Spleen (tissue), 13 donors: ENCODE measurements at places on chromosomes 4 and X. TPM values are rescaled to one million over a fixed set of nuclear protein-coding genes. Genes with fewer than 3 reads are reported as not detected.

Gene CFI
- polyA plus RNA-seq = 21.7 TPM

Gene ATP1B4
- polyA plus RNA-seq = not detected

- no peak for DNase-seq
- no peak overlapping the region for H3K27ac ChIP-seq
- H3K27me3 ChIP-seq = no peaks in the 10 kb centered on the region
Observed at GRCh38 chr4:57378766-57379165, 268.6 kb upstream of the IGFBP7 start.

DNA sequence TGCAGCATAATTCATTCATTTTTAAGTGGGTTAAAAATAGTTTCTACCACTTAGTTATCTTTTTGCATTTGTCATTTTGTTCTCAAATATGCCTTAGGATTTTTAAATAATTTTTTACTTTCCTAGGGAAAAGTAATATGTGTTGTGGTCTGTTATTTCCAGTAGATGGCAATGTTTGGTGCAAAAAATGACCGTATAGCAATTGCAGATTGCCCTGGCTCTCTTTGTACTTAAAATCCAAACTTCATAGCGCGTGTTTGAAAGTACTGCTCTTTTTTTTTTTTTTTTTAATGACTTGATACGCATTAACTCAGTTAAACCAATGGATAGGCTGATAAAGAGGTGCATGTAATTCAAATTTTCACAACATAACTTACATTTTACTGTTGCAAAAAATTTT, 74.4 kb upstream of the RBMX start:
- no peaks in the 10 kb centered on the region for H3K27me3 ChIP-seq
- DNase-seq = no peak
- H3K4me3 ChIP-seq = no peak overlapping the region
- no peak overlapping the region for H3K27ac ChIP-seq
- no peaks in the 10 kb centered on the region for H3K36me3 ChIP-seq

- H3K36me3 ChIP-seq = no peaks in the 10 kb centered on the region
- no peak overlapping the region for H3K4me3 ChIP-seq
- H3K4me1 ChIP-seq = no peaks in the 10 kb centered on the region
- H3K27ac ChIP-seq = no peak overlapping the region
- DNase-seq = no peak
Observed at GRCh38 chrX:38768079-38768478, 33.2 kb upstream of the MID1IP1 start.

DNA sequence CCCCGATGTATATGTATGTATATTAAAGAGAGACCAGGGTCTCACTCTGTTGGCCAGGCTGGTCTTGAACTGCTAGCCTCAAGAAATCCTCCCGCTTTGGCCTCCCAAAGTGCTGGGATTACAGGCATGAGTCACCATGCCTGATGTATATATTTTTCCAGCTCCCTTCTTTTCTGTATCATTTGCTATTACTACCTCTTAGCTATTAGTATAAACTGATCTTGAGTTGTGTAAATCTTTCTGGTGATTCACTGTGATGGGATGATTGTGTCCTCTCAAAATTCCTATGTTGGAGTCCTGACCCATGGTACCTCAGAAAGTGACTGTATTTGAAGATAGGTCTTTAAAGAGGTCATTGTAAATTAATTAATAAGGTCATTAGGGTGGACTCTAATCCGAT, 53.1 kb downstream of the HPRT1 start:
- no peak overlapping the region for H3K27ac ChIP-seq
- H3K4me3 ChIP-seq = no peak overlapping the region
- DNase-seq = no peak
- no peaks in the 10 kb centered on the region for H3K27me3 ChIP-seq

DNA sequence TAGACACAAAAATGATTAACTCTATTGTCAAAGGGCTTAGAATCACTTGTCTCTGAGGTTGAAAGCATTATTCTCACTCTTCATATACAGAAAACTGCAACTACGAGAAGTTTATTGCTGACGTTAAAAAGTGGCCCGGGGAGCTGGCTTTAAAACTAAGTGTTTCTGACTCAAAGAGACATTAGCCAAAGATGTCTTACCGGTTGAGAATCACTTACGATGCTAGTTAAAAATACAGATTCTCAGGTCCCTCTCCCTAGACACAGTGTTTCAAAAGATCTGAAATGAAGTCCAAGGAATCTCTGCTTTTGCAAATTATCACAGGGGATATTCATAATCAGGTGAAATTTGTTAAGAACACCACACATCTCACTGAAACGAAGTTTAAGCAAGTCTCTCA, 1.2 kb downstream of the GNPDA2 start:
- H3K27me3 ChIP-seq = no peaks in the 10 kb centered on the region
- no peaks in the 10 kb centered on the region for H3K36me3 ChIP-seq
- no peak overlapping the region for H3K27ac ChIP-seq
- H3K4me1 ChIP-seq = peaks cover 44% of the 10 kb centered on the region

Gene DDIT4L
- polyA plus RNA-seq = 0.21 TPM

Gene F11
- not detected for polyA plus RNA-seq

DNA sequence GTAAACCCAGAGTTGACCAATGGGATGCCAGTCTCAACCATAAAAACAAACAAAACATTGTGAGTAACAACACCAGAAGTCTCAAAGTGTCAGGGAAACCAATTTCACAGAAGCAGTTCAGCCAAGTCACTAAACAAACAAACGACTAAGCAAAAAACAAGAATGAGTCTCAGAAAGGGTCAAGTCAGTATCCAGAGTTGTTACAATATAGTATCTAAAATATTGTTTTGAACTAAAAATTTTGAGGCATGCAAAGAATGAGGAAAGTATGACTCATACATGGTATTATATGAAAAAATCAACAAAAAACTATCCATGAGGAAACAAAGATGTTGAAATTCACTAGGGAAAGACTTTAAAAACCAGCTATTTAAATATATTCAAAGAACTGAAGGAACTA, 70.6 kb downstream of the AR start:
- H3K4me1 ChIP-seq = no peaks in the 10 kb centered on the region
- H3K36me3 ChIP-seq = no peaks in the 10 kb centered on the region
- no peak for DNase-seq

GRCh38 chr4:31160146-31160545, 440.0 kb downstream of the PCDH7 start:
- no peak overlapping the region for H3K4me3 ChIP-seq
- H3K4me1 ChIP-seq = no peaks in the 10 kb centered on the region
- no peak for DNase-seq
- no peaks in the 10 kb centered on the region for H3K36me3 ChIP-seq

- no peaks in the 10 kb centered on the region for H3K36me3 ChIP-seq
- DNase-seq = no peak
- no peak overlapping the region for H3K4me3 ChIP-seq
- no peaks in the 10 kb centered on the region for H3K4me1 ChIP-seq
- no peak overlapping the region for H3K27ac ChIP-seq
- H3K27me3 ChIP-seq = no peaks in the 10 kb centered on the region
Observed at GRCh38 chrX:40021647-40022046, 76.1 kb downstream of the BCOR start.

Gene RASL11B
- polyA plus RNA-seq = 13.6 TPM

DNA sequence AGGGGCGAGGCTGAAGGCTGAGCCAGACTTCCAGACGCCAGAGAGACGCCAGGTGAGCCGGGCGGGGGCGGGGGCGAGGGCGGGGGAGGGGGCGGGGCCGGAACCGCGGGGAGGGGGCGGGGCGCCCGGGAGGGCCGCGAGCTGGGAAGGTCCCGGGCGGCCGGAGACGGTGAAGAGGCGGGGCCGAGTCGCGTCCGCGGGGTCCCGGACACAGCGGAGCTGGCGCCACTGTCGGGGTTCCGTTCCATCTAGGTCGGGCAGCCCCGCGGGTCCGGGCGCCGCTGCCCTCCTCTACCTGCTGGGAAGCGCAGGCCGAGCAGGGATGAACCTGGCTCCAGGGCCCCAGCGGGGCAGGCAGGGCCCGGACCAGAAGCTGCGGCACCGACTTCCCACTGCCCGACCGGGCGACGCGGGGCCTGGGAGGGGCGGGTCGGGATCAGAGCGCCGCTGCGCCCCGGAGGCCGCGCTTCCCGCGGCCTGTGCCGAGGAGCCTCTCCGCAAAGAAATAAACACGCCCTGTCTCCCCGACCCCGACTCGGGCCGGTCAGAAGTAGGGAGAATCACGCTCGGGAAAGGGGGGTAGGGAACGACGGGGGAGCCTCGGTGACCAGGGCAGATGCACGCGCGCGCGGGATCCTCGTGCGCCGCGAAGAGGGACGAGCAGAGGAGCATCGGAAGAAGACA, 10.6 kb downstream of the HMX1 start:
- H3K4me3 ChIP-seq = no peak overlapping the region
- DNase-seq = no peak
- H3K27me3 ChIP-seq = peaks cover 98% of the 10 kb centered on the region

GRCh38 chr4:118557298-118557851, 127.8 kb upstream of the METTL14 start:
- H3K36me3 ChIP-seq = no peaks in the 10 kb centered on the region
- no peaks in the 10 kb centered on the region for H3K4me1 ChIP-seq
- H3K4me3 ChIP-seq = no peak overlapping the region

Gene DCLK2
- polyA plus RNA-seq = 0.53 TPM

DNA sequence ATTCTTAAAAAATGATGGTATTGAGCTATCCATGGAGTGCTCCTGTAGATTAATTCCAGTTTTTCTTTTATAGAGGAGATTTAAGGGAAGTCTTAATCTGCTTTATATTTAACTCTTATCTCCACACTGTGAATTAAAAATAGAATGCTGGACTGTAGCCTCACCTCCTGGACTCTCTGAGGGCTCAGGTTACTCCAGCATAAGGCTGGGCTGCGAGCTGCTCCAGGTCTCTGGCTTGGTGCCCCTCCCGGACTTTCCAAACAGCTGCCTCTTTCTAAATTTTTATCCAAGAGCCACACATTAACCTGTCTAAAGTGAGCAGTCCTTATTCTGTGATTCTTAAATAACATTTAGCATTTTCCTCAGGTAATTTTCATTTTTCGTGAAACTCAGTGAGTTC, 218.7 kb upstream of the JADE1 start:
- H3K27ac ChIP-seq = no peak overlapping the region
- H3K27me3 ChIP-seq = no peaks in the 10 kb centered on the region
- H3K36me3 ChIP-seq = no peaks in the 10 kb centered on the region
- DNase-seq = no peak
- H3K4me3 ChIP-seq = no peak overlapping the region
- H3K4me1 ChIP-seq = no peaks in the 10 kb centered on the region

Gene EREG
- 0.03 TPM for polyA plus RNA-seq

Gene IL2
- polyA plus RNA-seq = 0.24 TPM

DNA sequence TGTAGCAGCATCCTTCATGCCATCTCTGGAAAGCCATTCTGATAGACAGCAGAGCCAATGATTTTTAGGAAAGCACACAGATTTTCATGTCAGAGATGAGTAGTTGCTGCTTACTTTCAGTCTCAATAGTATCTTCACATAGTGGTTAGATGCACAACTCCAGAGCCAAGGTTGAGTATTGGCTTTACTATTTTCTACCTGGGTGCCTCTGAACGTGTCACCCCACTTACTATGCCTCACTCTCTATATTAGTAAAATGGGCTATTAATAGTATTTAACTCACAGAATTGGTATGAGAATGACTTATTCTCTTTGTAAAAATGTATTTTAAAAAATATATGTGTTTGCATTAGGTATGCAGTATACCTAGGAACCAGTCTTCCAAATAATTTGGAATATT, 108.8 kb upstream of the STIM2 start:
- H3K4me1 ChIP-seq = peaks cover 14% of the 10 kb centered on the region
- no peak overlapping the region for H3K27ac ChIP-seq
- no peak for DNase-seq
- H3K4me3 ChIP-seq = no peak overlapping the region
